ENCODE measurements at places on chromosomes 5 and 9.

DNA sequence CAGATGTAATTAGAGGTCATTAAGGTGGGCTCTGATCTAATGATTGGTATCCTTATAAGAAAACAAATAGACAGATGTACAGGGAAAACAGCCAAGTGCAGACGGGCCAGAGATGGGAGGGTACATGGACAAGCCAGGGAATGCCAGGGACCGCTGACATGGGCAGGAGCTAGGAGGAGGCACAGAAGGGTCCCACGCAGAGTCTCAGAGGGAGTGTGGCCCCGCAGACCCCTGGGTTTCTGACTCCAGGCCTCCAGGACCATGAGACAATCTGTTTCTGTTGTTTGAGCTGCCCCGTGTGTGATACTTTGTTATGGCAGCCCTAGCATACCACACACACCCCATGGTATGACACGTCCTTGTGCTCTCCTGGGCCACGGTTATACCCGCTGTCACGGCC, 29.1 kb downstream of the GADD45G start:
- DNase-seq, result no peak

DNA sequence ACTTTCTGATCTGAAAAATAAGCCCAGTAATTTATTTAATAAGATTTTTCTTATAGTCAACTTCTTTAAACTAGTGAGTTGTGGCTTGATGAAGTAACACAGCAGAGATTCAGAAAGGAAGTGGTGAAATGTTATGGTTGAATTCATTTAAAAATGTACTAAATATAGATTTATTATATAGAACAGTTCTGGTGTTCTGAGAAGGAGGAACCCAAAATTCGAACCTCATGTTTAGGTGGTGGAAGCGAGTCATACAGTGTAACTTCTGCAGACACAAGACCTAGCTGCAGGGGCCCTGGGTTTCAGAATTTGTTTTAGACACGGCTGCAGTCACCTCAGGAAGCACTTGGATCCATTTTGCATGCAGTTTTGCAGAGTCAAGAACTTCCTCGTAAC, 188.2 kb downstream of the TRIO start:
- DNase-seq, result no peak

- peak; percentile 9 for DNase-seq
Measured at GRCh38 chr9:33719581-33720374, 75.6 kb upstream of the PRSS3 start.

DNA sequence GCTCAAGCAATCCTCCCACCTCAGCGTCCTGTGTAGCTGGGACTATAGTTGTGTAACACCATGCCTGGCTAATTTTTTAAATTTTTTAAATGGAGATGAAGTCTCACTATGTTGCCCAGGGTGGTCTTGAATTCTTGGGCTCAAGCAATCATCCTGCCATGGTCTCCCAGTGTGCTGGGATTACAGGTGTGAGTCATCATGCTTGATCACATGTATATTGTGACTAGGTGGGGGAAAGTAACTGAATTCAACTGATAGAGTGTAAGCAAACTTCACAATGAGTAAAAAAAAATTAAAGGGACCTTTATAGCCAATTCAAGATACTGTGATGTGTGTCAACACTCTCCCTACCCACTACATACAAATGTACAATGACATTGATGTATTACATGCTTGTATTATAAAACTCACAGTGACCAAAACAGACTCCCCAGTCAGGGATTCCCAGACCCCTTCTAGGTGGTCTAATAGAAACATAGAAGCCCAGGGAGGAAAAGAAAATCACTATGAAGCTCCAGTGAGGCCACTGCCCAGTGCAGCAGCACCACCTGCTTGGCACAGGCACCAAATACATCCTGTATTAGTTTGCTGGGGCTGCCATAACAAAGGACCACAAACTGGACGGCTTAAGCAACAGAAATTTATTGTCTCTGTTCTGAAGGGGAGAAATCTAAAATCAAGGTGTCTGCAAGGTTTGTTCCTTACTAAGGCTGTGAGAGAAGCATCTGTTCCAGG, 8.8 kb downstream of the PLGRKT start:
- no peak for DNase-seq

DNA sequence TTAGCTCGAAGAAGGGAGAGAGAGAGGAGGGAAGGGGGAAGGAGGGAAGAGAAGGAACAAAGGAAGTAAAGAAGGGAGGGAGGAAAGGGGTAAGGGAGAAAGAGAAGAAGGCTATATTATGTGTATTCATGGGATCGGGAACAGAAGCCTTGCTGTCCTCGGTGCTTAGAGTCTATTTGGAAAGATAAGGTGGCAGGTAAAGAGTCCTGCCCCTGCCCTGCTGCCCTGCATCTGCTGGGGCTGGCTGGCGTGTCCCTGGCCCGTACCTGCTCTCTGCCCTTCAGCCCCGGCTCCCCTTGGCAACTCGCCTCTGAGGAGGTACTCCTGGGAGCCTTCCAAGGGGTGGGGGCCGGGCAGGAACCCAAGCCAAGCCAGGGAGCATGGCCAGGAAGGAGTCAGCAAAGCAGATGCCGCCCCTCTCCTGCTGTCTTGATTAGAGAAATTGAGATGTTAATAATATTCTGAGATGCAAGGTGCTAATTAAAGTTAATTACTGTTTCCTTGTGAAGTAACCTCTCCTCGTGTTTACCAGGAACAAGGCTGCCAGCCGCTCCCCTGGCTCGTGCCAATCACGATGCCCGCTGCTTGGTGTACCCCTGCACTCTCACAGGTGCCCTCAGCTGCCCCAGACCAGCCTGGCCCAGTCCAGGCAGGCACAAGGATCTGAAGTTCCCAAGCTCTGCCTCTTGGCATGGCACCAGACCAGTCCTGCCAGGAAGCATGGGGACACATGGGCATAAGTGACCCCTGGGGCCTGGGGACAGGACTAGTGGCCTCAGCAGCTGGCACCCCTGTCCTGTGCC, 36.6 kb downstream of the PCDH1 start:
- DNase-seq, result no peak

- DNase-seq, result no peak
Measured at GRCh38 chr9:117365438-117365837, 49.4 kb downstream of the ASTN2 start.

- no peak for DNase-seq
Measured at GRCh38 chr5:65919773-65920172, 6.6 kb upstream of the ERBIN start.

DNA sequence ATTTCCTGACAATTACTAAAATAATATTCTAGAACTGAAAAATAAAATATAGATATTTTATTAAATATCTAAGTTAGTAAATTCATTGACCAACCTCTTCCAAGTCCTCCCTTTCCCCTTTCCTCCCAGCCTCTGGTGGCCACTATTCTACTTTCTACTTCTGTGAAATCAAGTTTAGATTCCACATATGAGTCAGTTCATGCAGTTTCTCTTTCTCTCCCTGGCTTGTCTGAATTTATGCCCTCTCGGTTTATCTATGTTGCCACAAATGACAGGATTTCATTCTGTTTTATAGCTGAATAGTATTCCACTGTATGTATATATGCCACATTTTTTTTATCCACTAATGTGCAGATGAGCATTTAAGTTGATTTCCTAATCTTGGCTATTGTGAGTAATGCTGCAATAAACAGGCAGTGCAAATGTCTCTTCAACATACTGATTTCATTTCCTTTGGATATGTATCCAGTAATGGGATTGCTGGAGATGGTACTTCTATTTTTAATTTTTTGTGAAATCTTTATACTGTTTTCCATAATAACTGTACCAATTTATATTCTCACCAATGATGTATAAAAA, 52.3 kb downstream of the WDR36 start:
- DNase-seq, result peak; percentile 39

GRCh38 chr5:59538750-59539121, 354.8 kb downstream of the PDE4D start:
- no peak for DNase-seq

DNA sequence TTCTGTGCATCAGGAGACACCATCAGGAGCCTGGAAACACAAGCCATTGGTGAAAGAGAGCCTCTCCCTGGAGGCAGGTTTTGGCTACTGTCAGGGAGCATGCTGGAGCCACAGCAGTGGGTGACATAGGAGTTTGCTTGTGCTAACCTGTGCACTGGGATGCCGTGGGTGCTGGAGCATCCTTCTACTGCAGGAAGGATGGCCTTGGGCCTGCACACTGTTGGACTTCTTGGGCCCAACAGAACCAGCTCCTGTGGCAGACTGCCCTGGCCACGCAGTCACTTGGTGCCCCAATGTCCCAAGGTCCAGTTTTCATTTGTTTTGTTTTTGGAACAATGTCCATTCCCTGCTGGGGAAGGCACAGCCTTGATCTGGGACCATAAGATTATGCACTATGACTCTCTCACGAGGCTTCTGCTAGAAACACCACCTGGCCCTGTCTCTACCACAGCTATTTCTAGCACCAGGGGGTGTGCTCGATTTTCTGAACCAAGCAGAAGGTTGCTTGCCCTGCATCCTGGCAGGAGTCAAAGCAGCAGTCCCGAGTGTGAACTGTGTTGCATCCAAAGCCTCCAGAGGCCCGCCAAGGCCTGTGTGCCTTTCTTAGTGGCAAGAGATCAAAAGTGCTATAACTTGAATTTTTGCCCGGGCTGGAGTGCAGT, 5.5 kb upstream of the LTC4S start:
- DNase-seq, result no peak

DNA sequence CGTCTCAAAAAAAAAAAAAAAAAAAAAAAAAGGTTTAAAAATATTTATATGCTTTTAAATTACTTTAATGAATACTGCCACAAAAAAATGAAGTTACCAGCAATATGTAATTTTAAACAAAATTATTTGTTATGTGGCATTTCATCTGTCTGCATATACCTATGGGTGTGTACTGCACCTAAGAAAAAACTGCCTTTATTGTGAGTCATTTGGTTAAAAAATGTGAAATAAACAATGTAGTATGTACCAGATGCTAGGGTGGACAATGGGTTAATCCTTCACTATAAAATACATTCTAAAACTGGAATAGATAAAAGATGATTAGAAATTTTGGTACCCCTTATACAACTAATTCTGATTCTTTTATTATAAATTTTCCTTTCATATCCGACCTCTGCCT, 12.3 kb downstream of the CHD1 start:
- DNase-seq, result no peak

DNA sequence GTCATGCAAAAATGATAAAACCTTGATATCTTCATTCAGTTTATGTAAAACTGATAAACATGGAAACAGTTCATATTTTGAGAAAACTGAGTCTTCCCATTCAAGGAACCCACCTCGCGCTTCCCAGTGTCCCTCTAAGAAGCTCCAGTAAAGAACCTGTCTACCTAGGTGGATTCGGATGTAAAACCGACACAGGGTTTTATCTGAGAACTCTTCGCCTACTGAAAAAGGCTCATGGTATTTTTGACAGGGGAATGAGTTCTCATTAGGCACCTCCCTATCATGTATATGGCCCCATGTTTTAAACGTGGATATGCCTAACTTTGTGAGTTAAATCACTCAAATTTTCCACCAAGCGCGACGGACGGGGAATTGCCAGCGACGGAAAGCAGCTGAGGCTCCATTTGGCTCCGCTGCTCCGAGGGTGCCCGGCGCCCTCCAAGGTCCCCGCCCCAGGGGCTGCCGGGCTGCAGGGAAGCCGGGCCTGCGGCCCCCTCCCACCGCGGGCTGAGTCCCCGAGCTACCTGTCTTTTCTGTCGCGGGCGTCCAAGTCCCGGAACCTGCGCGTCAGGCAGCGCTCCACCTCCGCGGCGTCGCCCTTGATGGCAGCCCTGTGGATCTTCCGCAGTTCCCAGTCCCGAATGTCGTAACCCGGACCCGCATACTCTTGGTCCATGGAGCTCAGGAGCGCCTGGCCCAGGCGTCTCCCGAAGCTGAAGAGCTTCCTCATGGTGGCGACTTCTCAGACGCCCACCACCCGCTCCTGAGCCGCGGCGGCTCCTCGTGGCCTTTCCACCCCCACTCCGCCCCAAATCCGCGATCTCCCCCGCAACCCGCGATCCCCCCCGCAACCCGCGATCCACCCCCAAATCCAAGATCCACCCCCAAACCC, 594 bp downstream of the ANKRD18A start:
- peak; percentile 29 for DNase-seq

- no peak for DNase-seq
Measured at GRCh38 chr5:173247510-173247909, 12.5 kb upstream of the NKX2-5 start.

DNA sequence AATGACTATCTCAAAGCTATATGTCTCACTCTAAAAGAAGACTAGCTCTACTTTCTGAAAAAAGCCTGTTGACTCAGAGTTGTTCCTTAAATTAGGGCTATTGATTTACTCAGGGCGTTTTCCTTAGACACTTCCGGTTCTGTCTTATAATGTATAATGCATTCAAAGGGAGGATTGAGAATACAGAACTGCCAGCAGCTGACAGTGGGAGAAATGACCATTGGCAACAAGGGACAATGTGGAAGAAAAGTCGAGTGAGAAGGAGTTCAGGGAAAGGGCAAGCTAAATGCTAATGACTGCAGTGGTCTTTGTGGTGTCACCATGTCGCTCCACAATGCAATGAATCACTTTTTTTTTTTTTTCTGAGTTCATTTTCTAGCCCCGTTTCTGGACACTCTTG, 65.7 kb upstream of the ANKH start:
- DNase-seq, result no peak

DNA sequence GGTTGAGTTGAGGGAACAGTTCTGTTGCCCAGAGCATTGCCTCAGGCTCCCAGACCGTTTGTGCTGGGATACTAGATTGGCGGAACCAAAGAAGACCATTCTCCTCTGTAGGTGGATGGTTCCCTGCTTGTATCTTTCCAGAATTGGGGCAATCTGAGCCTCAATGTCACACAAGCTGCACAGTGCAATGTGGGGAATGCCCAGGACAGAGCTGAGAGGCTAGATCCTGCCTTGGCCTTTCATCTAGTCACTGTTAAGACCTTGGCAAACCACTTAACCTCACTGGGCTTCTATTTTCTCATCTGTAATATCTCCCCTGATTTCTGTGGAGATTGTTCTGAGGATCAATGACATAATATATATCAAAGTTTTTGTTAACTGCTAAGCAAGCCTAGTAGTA, 16.9 kb upstream of the ERAP2 start:
- DNase-seq, result no peak

DNA sequence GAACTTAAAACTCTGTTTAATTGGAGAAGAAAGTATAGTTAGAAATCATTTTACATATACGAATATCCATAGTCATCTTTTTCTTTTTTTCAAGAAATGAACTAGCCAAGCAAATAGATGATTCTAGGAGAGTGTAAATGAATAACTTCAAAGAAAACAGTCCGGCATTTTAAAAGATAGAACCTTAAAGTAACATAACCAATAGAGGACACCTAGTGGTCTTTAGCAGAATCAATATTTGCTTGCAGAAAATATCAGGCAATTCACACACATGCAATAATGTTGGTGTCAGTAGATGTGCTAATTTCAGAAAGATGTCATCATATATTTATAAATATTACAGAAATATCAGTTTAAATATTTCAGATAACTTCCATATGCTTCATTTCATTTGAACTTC, 57.1 kb downstream of the HCN1 start:
- no peak for DNase-seq
